CD4-positive, alpha-beta T cell treated with Interleukin-6 at 100 ng/mL for 8 hours (primary cell): ENCODE measurements at places on chromosomes 16 and 17.

DNA sequence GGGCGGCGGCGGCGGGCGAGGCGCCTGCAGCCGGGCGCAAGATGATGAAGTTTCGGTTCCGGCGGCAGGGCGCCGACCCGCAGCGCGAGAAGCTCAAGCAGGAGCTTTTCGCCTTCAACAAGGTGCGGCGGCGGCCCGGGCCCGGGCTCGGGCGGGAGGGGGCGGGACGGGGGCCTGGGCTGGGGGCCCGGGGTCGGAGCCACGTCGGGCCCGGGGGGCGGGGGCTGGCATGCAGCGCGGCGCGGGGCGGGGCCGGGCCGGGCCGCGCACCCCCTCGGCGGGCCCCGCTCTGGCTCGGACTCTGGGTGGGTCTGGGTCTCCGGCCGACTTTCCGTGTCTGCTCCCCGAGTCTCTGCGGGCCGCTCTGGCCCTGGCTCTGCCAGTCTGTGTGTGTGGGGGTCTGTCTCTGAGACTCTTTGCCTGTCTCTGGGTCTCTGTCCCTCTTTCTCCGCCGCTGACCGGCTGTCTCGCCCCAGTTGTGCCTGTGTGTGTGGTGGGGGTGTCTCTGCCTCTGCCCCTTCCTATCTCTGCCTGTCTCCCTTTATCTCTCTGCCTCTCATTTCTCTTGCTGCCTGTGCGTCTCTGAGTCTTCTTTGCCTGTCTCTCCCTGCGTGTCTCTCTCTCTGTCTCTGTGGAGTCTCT, 328 bp downstream of the LLGL1 start:
- DNase-seq, result no peak

GRCh38 chr16:83887564-83887963, 11.4 kb upstream of the MLYCD start:
- no peak for DNase-seq

GRCh38 chr17:165939-166338, 15.5 kb downstream of the DOC2B start:
- no peak for DNase-seq

- DNase-seq, result no peak
Observed at GRCh38 chr17:74295625-74296547, 21.9 kb downstream of the DNAI2 start.

GRCh38 chr16:54657709-54658102, 273.0 kb upstream of the IRX5 start:
- no peak for DNase-seq

GRCh38 chr17:81926451-81927151, 934 bp downstream of the MAFG start:
- peak; percentile 47 for DNase-seq

- no peak for DNase-seq
Observed at GRCh38 chr17:6551869-6552531, 4.4 kb downstream of the PITPNM3 start.

DNA sequence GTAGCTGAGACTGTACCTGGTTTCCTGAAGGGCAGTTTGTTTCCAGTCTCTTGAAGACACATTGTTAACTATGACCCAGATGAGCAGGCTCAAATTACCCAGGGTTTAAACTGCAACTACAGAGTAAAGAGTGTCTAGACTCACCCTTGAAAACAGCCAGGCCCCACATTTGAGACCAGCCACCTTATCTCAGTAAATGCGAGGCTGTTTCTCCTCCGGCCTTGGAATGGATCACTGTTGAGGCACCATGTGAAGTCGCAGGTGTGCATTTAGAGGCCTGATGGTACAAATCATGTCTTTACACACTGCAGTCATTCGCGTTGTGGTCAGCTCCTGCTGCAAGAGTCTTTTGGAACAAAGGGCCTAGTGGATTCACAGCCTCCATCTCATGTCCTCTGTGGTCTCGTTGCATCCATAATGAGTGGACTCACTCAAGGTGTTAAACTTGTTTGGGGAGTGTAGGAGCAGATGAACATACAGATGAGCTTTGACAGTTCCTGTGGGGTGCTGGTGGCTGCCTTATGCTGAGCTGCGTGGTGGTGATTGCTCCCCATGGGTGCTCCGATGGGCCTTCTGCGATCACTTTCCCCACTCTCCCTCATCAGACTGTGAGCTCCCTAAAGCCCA, 18.5 kb upstream of the N4BP1 start:
- DNase-seq, result no peak

DNA sequence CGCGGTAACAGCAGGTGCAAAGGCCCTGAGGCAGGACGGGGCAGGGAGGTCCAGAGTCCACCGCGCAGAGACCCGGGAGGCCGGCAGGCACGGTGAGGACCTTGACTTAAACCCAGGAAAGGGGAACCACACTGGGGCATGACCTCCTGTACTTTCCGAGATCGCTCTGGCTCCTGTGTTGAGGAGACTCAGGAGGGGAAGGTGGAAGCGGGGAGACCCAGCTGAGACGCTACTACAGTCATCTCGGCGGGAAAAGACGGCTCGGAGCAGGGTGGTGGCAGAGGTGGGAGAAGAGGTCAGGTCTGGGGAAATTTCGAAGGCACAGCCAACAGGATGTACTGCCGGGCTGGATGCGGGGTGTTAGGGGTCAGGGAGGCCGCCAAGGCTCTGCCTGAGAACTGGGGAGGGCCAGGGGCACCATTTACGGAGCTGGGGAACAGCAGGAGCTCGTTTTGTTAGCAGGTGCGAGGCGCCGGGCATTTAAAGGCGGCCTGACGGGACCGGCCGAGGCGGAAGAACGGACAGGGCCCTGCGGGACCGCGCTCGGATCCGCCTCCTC, 22.3 kb downstream of the NPTX1 start:
- no peak for DNase-seq

DNA sequence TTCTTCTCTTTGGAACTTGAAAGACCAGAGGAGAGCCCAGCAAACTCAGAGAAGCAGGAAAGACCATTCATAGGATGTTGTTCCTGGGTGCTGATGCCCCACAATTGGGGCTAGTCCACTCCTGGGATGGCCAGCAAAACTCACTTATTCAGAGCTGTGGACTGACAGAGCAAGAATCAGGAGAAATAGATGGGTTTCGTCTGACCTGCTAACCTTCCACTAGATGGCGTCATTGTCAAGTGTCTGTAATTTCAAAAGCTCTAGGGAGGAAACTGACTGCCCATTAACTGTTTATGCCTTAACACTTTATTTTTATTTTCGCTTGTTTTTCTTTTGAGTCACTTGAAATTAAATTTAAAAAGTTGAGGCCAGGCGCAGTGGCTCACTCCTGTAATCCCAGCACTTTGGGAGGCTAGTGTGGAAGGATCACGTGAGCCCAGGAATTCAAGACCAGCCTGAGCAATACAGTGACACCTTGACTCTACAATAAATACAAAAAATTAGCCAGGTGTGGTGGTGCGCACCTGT, 28.7 kb upstream of the MILR1 start:
- peak; percentile 78 for DNase-seq

GRCh38 chr17:8186787-8187516, 3.0 kb downstream of the BORCS6 start:
- DNase-seq, result peak; percentile 91

- no peak for DNase-seq
Observed at GRCh38 chr17:78958641-78959127, 21.0 kb downstream of the LGALS3BP start.

GRCh38 chr17:55690105-55690508, 32.6 kb downstream of the TMEM100 start:
- DNase-seq, result no peak

GRCh38 chr16:2025251-2025650, 1.5 kb upstream of the NHERF2 start:
- DNase-seq, result no peak

DNA sequence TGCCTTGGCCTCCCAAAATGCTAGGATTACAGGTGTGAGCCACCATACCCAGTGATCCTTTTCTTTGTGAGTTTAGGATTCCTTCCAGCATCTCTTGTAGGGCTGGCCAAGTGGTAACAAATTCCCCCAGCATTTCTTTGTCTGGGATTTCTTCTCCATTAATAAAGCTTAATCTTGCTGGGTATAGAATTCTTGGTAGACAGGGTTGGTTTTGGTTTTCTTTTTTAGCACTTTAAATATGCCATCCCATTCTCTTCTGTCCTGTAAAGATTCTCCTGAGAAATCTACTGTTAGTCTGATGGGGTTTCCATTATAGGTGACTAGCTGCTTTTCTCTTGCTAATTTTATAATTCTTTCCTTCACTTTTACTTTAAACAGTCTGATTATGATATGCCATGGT, 173.0 kb upstream of the TOM1L1 start:
- no peak for DNase-seq

GRCh38 chr16:70157477-70158260, 15.9 kb upstream of the CLEC18C start:
- DNase-seq, result no peak

- no peak for DNase-seq
Observed at GRCh38 chr16:71367241-71367976, 8.9 kb downstream of the CALB2 start.

- DNase-seq, result no peak
Observed at GRCh38 chr17:51035431-51035830, 85.2 kb downstream of the SPAG9 start.

DNA sequence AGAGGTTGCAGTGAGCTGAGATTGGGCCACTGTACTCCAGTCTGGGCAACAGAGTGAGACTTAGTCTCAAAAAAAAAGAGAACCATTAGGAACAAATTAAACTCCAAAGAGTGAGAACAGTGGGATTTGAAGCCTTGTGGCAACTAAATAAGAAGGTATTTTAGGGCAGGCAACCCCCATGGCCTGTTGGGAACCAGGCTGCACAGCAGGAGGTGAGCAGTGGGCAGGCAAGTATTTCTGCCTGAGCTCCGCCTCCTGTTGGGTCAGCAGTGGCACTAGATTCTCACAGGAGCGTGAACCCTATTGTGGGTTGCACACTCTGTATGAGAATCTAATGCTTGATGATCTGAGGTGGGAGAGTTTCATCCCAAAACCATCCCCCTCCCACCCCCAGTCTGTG, 57.6 kb upstream of the MED9 start:
- DNase-seq, result no peak

- DNase-seq, result no peak
Observed at GRCh38 chr16:82605076-82605475, 21.7 kb upstream of the CDH13 start.

DNA sequence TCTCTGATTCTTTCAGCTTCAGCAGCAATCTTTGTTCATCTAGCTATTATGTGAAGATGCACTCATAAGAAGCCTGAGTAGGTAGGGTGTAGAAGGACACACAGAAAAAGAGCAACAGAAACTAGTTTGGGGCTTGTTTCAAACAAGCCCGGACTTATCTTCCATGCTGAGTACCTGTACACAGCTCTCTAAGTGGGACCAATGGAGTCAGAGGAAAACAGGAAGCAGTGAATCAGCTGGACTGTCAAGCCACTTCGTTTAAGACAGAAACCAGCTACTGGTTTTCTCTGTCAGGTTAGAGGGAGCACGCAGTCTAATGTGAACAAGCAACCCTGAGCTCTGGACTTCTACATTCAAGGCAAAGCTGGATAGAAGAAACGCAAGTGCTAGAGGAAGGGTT, 16.0 kb downstream of the MAP2K6 start:
- DNase-seq, result no peak

GRCh38 chr17:27904534-27905446, 11.6 kb upstream of the LYRM9 start:
- no peak for DNase-seq

DNA sequence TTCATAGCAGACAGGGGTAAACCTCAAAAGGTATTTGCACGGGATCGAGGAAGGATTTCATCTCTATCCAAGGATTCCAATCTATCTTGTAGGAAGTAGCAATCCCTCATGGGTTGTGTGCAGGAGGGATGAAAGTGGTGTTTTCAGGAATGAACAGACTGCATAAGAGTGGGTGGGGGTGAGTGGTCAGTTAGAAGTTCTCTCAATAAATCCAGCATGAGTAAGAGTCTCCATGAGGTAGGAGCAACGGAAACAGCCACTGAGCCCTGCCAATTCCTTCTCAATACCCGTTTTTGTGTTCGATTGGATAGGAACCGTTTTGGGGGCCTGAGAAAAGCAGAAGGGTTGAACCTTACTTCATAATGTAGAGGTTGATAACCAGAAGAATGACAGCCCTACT, 375.6 kb downstream of the SOX9 start:
- no peak for DNase-seq

GRCh38 chr17:75341784-75342486, 52.7 kb upstream of the SLC25A19 start:
- DNase-seq, result no peak

- DNase-seq, result no peak
Observed at GRCh38 chr17:78922816-78923498, 2.2 kb downstream of the TIMP2 start.

GRCh38 chr17:82608816-82609215, 39.4 kb downstream of the WDR45B start:
- DNase-seq, result no peak

DNA sequence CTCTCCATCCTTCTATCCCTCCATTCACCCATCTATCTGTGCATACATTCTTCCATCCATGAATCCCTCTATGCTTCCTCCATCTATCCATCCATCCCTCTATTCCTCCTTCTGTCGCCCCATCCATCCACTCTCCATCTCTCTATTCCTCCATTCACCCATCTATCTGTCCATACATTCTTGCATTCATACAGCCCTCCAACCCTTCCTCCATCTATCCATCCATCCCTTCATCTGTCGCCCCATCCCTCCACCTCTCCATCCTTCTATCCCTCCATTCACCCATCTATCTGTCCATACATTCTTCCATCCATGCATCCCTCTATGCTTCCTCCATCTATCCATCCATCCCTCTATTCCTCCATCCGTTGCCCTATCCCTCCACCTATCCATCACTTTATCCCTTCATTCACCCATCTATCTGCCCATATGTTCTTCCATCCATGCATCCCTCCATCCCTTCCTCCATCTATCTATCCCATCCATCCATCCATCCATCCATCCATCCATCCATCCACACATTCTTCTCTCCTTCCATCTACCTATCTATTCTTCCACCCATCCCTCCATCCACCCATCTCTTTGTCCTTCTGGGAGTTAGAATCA, 272.5 kb upstream of the TNRC6C start:
- no peak for DNase-seq

DNA sequence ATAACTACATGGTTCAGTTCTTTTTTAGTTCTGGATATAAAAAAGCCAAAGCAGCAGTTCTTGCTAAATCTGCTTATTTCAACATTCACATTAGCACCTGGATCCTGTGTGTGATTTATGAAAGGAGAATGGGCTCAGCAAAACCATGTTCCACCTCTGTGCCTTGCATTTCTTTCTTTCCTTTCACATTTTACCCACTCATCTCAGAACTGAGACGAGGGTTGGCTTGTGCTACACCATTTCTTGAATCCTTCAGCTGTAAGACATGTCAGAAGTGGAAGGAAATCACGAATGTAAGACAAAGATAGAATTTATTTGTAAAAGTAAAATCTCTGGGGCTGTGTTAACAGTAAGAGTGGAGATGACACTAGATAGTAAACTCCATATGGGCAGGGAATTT, 1.2 kb upstream of the UTP6 start:
- DNase-seq, result no peak

- no peak for DNase-seq
Observed at GRCh38 chr16:85915125-85915845, 16.3 kb downstream of the IRF8 start.

GRCh38 chr17:148757-149156, 11.4 kb downstream of the SCGB1C2 start:
- no peak for DNase-seq

DNA sequence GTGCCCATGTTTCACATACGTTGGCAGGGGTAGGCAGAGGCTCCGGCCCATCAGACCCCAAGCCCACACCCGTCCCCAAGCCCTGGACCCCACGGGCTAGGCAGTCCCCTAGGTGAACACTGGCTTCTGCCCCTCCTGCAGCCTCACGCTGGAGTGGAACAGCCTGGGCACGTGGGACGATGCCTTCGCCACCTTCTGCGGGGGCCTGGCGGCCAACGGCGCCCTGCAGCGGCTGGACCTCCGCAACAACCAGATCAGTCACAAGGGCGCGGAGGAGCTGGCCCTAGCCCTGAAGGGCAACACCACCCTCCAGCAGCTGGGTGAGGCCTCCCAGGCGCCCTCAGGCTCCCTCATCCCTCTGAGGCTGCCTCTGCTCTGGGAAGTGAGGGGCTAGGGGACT, 1.8 kb downstream of the LRRC45 start:
- no peak for DNase-seq
